ENCODE measurements at places on chromosomes 13 and 19.

GRCh38 chr13:28637714-28638355 lies 21.1 kb upstream of the POMP start:
- no peak for DNase-seq

GRCh38 chr13:42498521-42498920 lies 75.4 kb upstream of the TNFSF11 start:
- no peak for DNase-seq

- DNase-seq, result no peak
Measured at GRCh38 chr13:30906411-30907051, 460 bp downstream of the MEDAG start.

DNA sequence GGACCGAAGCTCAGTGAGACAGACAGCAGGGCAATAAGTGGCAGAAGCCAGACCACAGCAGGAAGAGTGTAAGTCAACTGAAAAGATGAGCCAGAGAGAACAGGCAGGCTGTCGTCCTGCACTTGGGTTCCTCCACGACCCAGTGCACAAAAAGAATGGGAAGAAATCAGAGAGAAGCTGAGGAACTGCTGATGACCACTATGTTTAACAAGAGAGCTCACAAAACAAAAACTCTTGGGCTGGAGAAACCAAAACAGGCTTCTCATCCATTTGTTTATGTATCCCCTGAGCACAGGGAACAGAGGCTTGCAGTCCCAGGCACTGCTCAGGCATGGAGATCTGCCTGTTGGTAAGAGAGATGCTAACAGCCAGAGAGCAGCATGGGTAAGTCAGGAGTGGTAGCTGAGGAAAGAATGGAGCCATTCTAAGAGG lies 14.0 kb downstream of the AKAP8L start:
- no peak for DNase-seq

DNA sequence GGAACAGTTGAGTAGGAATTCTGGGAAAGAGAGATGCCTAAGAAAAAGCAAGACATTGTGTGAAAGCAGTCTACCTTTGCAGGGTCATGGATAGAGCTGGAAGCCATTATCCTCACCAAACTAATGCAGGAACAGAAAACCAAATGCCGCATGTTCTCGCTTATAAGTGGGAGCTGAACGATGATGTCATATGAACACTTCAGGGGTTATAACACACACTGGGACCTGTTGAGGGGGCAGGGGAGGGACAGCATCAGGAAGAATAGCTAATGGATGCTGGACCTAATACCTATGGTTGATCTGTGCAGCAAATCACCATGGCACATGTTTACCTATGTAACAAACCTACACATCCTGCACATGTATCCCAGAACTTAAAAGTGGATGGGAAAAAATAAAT lies 69.9 kb downstream of the TSC22D1 start:
- DNase-seq, result no peak

- no peak for DNase-seq
Measured at GRCh38 chr19:39187552-39187943, 9.2 kb upstream of the NCCRP1 start.

Data from central memory CD4-positive, alpha-beta T cell (primary cell).